Left ventricle myocardium inferior (tissue), 1 donor: ENCODE measurements at places on chromosomes 12 and 14.

GRCh38 chr12:50017641-50018040 is 7.7 kb downstream of the RACGAP1 start:
- DNase-seq, result no peak

DNA sequence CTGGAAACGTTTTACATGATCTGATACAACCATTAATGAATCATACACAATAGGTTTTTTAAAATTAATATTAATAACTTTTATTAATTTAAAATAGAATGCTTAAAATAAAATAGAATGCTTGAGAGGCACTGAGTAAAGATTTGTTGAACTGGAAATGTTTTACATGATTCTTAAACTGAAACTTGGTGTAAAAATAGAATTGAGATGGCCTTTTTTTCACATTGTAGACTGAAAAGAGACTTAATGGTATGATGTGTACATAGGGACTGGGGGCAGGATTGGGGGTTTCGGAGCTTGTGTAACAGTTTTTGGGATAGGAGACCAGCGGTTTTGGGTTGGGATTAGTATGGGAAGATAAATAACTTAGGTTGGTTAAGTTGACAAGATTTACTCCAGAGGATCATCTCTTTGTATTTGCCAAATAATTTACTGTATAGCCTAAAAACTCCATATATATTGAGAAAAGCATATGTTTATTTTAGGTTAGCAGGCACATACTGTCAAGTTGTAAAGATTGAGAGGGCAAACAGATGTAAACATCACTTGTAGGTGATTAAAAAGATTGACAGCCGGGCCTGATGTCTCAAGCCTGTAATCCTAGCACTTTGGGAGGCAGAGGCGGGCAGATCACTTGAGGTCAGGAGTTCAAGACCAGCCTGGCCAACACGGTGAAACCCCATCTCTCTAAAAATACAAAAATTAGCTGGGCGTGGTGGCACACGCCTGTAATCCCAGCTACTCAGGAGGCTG is 2.0 kb upstream of the ZNF410 start:
- no peak for DNase-seq

GRCh38 chr14:94372021-94372605 is 16.3 kb downstream of the SERPINA1 start:
- DNase-seq, result no peak

- no peak for DNase-seq
Observed at GRCh38 chr14:24363401-24363800, 4.6 kb upstream of the NFATC4 start.

- no peak for DNase-seq
Observed at GRCh38 chr12:1273051-1273450, 282.0 kb downstream of the ERC1 start.

- no peak for DNase-seq
Observed at GRCh38 chr14:65282896-65283253, 129.7 kb upstream of the FUT8 start.

- no peak for DNase-seq
Observed at GRCh38 chr14:30333934-30334333, 225.0 kb upstream of the G2E3 start.

DNA sequence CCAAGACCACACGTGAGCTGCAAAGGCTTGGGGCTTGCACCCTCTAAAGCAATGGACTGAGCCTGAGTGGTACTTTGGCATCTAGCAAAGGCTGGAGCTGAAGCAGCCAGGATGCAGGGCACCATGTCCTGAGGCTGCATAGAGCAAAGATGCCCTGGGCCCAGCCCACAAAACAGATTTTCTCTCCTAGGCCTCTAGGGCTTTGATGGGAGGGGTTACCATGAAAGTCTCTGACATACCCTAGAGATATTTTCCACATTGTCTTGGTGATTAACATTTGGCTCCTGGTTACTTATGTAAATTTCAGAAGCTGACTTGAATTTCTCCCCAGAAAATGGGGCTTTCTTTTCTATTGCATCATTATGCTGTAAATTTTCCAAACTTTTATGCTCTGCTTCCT is 438.3 kb downstream of the SLC16A7 start:
- no peak for DNase-seq

- DNase-seq, result no peak
Observed at GRCh38 chr14:92356677-92357076, 33.7 kb downstream of the SLC24A4 start.

DNA sequence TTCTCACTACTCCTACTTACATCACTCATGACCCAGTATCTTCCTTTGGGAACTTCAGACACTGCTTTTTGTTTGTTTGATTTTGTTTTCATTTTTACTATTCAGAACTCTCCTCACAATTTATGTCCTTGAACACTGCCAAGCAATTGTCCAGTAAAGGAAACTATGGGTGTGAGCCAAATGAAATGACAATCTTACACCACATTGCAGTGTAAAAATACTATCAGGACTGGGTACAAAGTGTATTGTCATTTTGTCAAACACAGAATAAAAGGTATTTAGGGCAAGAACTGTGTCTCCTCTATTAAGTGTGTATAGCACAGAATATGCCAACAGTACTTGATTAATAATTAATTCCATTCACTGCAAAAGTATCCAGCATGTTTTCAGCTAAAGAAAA is 199.3 kb downstream of the ALG10B start:
- DNase-seq, result no peak

GRCh38 chr12:52720365-52720886 is 17.1 kb upstream of the KRT77 start:
- no peak for DNase-seq

GRCh38 chr12:59149995-59150642 is 229.8 kb upstream of the LRIG3 start:
- no peak for DNase-seq

GRCh38 chr12:93762059-93762719 is 85.0 kb downstream of the CRADD start:
- no peak for DNase-seq

GRCh38 chr14:23379366-23380196 is 2.7 kb downstream of the CMTM5 start:
- DNase-seq, result peak; percentile 60

- no peak for DNase-seq
Observed at GRCh38 chr12:3683670-3684069, 69.2 kb downstream of the CRACR2A start.

DNA sequence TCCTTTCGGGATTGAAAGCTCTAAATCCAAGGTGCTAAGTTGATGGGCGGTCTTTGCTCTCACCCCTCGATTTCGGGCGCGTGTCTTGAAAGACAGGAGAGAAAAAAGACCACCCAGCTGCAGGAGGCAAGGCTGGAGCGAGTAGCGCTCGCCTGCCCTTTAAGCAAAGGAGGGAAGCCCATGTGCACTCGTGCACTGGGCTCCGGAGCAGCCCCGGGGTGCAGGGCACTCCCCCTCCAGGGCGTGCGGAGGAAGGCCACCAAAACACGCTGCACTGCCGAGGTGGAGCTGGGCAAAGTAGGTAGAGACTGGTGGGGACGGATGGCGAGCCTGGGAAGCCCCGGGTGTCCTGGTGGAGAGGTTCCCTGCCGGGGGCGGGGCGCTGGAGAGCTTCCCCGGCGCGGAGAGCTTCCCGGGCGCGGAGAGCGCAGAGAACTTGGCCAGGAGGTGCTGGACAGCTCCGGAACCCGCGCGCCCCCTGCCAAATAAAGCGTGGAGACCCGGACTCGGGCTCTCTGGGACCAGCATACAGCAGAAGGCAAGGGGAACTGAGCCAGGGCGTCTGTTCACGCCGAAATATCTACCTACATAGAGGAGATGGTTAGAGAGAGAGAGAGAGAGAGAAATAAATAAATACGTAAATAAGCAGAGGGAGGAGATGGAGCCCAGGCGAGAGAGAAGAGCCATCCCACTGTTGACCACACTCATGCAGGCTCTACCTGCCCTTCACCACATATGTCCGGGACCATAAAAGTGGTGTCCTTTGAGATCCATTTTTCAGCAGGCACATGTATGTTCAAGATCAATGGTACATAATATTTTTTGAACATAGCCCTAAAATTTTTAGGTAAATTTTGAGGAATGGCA is 662 bp upstream of the NELL2 start:
- no peak for DNase-seq

- DNase-seq, result no peak
Observed at GRCh38 chr14:76314521-76315034, 61.4 kb upstream of the ESRRB start.

GRCh38 chr14:30296931-30297405 is 262.0 kb upstream of the G2E3 start:
- no peak for DNase-seq

DNA sequence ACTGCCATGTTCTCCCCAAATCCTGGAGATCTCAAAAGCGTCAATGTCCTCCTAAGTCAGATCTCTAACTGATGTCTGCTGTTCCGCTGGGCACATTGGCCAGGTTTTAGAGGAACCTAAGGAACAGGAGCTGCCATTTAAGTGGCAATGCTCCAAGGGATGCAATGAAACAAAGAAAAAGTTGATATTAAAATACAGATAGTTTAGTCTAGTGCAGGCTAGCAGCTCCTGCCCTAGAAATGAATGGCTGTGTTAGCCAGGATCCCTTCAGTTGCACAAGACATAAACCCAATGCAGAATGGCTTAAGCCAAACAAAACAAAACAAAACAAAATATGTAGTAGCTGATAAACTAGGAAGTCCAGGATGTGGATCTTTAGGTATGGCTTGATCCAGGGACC is 144.1 kb downstream of the HMGA2 start:
- DNase-seq, result no peak

DNA sequence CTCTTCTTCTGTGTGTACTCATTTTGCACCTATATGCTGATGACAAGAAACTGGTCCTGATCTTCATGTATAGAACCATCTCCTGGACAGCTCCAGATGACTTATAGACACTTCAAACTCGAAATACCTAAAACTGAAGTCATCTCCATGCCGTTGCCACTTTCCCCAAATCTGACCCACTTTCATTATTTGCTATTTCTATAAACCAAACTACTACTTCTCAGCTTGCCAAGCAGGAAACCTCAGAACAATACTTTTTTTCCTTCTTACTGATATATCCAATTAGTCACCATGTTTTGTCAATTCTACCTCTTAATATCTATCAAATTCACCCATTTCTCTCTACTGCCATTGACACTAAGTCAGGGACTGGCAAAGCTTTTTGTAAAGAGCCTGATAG is 14.8 kb downstream of the SGPP1 start:
- no peak for DNase-seq

DNA sequence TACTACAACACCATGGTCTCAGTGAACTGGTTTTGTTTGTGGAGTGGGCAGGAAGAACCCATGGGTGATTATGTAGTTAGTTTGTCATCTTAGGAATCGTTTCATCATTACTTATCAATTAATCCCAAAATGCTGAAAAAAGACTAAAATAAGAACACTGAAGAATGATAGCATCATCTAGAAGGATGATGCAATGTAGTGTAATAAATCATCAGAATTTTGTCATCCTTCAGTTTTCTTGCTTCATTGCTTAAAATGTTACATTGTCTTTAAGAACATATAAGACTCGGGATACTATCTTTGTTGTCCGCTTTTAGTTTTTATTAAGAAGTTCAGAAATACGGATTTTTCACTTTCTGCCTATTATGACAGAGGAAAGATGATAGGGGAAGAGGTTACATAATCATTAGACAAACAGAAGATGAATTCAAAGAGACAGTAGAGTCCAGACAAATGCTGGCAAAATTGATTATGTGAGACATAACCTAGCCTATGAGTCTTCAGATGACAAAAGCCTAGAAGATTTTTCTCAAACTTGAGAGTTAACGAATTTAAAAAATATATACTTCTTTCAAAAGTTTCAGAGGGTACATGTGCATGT is 10.8 kb upstream of the SMOC1 start:
- no peak for DNase-seq
